ENCODE measurements at places on chromosomes 1 and 21. TPM values are rescaled to one million over a fixed set of nuclear protein-coding genes. Genes with fewer than 3 reads are reported as not detected.

DNA sequence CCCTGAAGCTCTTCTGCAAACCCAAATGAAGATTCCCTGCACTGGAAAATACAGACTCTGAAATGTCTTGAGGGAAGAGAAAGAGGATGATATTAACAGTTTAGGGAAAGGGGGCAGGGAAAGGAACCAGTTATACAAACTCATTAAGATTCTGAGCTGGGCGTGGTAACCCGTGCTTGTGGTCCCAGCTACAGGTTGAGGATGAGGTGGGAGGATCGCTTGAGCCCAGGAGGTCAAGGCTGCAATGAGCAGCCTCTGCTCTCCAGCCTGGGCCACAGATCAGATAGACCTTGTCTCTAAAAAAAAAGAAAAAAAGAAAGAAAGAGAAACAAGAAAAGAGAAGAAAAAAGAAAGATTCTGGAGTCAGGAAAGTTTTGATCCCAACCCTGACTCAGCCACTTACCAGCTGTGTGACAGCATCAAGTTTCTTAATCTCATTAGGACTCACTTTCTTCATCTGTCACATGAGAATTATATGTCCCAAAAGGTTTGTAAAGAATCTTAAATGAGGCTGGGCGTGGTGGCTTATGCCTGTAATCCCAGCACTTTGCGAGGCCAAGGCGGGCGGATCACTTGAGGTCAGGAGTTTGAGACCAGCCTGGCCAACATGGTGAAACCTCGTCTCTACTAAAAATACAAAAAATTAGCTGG is 53.9 kb downstream of the OPTC start:
- no peak for DNase-seq

DNA sequence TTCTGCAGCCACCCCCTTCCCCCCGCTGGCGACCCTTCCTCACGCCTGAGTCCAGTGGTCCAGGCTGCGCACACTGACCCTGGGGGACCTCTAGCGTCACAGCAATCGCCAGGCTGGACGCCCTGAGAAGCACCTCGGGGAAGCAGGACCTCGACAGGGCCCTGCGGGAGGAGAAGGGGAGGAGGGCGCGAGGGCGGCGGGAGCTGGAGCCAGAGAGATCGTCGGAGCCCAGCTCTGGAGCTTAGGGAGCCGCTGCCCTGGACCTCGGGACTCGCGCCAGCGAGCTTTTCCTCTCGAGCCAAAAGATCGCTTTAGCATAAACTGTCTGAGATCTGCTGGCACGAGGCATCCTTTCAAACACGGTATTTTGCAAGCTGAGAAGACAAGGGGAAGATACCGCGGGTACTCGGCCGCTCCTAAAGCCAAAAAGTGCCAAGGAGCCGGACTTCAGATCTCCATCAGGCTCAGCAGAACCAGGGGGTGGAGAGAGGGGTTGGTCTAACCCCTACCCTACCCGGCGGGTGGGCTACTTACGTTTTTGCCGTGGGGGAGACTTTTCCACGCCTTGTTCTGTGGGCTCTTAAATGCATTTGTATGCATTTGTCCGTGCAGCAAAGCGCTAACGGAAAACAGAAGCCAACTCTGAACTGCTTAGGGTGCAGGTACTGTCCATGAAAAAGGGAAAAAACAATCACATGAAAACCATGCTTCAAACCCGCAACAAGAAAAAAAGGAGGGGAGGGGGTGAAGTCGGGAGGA is 586 bp downstream of the COL24A1 start:
- DNase-seq, result peak; percentile 40

- DNase-seq, result no peak
These were observed 758 bp downstream of the DEPDC1 start for GRCh38 chr1:68495968-68496679.

DNA sequence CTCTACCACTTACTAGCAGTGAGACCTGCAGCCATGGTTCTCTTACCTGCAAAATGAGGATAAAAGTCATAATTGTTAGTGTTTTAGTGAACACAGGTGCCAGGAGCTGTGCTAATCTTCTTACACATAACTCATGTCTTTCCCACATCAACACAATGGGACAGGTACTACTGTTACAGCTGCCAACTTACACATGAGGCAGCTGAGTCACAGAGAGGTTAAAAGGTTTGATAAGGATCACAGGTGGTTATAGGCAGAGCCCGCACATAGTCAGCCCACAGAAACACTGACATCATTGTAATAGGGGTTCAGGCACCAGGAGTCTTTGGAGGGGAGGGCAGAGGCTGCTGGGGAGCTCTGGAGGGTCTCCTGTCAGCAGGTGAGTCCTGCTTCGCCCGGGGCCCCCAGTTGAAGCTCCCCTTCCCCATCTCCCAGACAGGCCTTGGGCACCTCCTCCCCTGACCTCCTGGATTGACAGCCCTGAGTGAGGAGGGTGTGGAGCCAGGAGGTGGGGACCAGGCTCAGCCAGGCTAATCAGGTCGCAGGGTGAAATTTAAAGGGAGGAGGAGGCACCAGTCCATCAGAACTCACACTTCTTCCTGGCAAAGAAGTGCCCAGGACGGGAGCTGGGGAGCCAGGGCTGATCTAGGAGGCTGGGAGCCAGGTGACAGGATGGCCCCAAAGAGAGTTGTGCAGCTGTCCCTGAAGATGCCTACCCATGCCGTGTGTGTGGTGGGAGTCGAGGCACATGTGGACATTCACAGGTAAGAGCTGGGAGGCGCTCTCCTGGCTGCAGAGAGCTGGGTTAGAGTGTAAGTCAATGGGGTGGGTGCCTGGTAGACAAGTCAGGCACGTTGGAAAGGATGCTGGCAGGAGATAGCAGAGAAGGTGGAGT is at the start of gene PADI1:
TSS of gene PADI1 (plus strand) at position 583 of the 895 bp plus-strand sequence. CDS start at position 673, 90 bp downstream.
- no peak for DNase-seq

- no peak for DNase-seq
These were observed 44.4 kb downstream of the KCNH1 start for GRCh38 chr1:211089536-211089935.

Gene GUCA2B
- not detected for total RNA-seq

Gene DNASE2B
- not detected for total RNA-seq

Gene KCNA3
- 0.30 TPM for total RNA-seq

Gene PCBP3
- total RNA-seq, result 3.4 TPM

Gene CALML6
- 19.0 TPM for total RNA-seq

Gene AVPR1B
- not detected for total RNA-seq

Gene CFAP74
- total RNA-seq, result 0.49 TPM

Gene OLIG2
- total RNA-seq, result 0.10 TPM

All from skin of body (tissue), 3 donors.